ENCODE measurements at places on chromosomes 1 and 21. TPM values are rescaled to one million over a fixed set of nuclear protein-coding genes. Genes with fewer than 3 reads are reported as not detected.

GRCh38 chr1:208201229-208201628 is 43.0 kb downstream of the PLXNA2 start:
- peak; percentile 78 for DNase-seq

The SLC5A3 gene
- 6.6 TPM for total RNA-seq

DNA sequence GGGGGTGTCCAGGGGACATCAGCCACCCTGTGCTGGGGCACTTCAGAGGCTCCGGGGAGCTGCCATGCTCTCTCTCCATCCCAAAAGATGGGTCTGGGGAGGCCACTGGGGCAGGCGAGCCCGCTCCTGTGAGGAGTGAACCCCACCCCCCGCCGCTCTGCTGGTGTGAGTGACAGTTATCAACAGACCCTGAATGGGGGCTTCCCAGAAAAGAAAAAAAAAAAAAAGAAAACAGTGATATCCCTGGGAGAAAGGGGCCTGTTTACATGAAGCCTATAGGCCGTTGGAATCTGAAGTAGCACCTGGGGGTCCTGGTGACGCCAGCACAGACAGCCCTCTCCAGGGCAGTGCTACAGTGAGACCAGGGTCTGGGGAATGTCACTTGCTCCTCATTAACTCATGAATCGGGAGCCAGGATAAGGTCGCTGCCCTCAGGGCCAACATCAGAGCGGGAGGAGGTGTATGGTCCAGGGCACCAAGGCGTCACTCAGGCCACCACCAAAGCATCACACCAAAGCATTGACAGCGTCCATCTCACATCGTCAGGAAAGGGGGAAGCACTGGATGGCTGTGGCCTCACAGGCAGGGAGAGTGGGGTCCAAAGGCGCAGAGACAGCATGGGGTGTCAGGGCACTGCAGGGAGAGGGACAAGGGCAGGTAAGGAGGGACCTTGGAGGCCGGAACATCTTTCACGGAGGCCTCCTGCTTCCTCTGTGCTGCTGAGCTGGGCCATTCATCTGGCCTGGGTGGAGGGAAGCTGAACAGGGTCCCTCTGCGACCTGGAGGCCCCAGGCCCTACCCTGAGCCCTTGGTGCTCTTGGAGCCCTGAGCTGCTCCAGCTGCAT is 8.4 kb upstream of the NPHP4 start:
- DNase-seq: peak; percentile 17

The TSPAN1 gene
- total RNA-seq: 1.6 TPM

The TSPEAR gene
- total RNA-seq: 1.6 TPM

- DNase-seq: peak; percentile 87
Observed at GRCh38 chr1:1122078-1122811, 6.4 kb upstream of the C1orf159 start.

GRCh38 chr1:3389093-3389833 is 65.2 kb upstream of the ARHGEF16 start:
- no peak for DNase-seq

GRCh38 chr1:20409971-20410370 is 76.0 kb downstream of the CAMK2N1 start:
- no peak for DNase-seq

The CTTNBP2NL gene
- 17.1 TPM for total RNA-seq

- DNase-seq: peak; percentile 69
Observed at GRCh38 chr1:12052008-12052573, 11.0 kb upstream of the TNFRSF8 start.

DNA sequence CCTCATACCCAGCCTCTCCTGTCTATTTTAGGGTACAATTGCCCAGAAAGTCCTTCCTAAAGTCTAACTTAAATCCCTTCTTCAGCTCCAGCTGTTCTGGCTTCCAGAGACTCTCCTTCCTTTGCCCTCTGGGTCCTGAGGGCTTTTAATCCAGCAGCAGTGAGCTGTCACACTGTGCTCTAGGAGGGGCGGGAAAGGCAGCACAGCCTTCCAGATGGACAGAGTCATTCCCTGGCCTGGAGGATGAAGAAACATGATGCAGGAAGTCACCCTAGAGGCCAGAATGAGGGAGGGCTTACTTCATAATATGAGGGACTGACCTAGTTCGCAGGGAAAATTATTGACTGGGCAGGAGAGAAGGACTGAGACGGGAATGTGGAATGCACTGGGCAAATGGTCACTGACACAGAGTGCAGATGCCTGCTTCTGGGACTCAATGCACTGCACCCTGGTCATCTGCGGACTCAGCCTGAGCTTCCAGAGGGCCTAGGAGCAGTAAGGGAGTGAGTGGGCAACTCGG is 1.3 kb downstream of the SH2D2A start:
- DNase-seq: peak; percentile 73

GRCh38 chr1:194618101-194618500 is 1431.7 kb upstream of the B3GALT2 start:
- DNase-seq: no peak

The TP73 gene
- not detected for total RNA-seq

GRCh38 chr1:26134466-26134865 is 22.8 kb downstream of the PDIK1L start:
- no peak for DNase-seq

The S100A14 gene
- 1.8 TPM for total RNA-seq

GRCh38 chr1:101376121-101377083 is 139.6 kb downstream of the S1PR1 start:
- DNase-seq: no peak

- DNase-seq: no peak
Observed at GRCh38 chr1:3386205-3387002, 68.1 kb upstream of the ARHGEF16 start.

DNA sequence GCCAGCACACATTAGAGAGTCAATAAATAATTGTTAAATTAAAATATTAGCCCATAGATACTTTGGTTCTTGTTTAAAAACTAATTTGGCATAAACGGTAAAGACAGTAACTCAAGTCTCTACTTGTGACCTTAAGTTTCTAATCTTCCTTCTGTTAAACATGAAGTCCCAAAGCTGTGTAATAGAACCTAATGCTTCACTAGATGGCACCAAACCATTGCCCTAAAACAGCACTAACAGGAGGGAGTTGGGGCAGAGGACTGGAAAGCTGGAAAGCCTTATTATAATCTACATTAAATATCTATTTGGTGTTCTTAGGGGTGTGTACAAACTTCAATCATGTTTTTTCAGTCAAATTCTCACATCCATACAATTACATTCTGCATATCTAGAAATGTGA is 176.7 kb downstream of the OLFM3 start:
- DNase-seq: no peak

DNA sequence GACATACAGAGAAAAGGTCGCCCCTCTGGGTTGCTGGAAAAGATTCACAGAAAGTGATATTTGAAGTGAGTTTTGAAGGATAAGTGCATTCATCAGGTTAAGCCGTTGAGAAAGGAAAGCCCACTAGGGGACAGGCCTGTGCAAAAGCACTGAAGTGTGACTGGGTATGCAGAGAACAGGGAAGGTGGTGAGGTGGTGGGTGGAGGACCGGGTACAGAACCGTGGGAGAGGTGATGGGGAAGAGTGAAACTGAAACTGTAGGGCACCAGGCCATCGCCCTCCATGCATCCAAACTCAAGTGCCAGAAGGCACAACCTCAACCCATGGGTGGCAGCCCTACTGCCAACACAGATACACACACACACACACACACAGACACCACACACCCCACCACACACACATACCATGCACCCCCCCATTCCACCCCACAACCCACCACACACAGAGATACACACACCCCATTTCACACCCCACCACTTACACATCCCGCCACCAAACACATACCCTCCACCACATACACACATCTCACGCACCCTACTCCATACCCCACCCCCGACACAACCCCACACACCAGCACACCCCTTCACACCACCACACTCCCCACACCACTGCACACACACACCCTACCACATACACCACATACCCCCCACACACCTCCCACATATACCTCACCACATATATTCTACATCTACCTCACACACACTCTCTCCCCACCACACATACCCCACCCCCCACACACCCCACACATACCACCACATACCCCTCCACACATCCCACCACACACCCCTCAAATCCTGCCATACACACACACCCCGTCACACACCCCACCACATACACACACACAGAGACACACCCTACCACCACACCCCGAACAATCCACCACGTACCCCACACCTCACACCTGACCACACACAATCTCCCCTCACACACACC is 59.0 kb downstream of the TSEN15 start:
- DNase-seq: no peak

DNA sequence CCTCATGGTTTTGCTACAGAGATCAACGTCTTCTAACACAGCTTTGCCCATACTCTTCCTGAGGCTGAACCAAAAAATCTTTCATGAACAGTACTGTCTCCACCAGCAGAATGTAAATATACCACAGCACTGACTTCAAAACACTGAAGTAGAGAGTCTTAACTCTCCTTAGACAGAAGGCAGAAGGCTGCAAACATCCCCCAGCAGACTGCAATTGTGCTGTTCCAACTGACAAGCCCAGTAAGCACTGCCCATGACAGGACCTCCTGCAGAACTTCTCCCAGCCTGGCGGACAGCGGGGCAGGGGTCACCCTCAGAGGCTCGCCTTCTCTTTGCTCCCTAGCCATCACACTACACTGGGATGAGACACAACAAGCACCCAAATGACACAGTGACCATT is 218.7 kb downstream of the RERE start:
- DNase-seq: no peak

The ITGB2 gene
- 31.5 TPM for total RNA-seq

- DNase-seq: no peak
Observed at GRCh38 chr1:209924390-209924789, 13.6 kb upstream of the SYT14 start.

GRCh38 chr1:78102082-78102481 is 56.3 kb downstream of the GIPC2 start:
- no peak for DNase-seq

GRCh38 chr21:43353282-43354025 is 73.5 kb downstream of the SIK1 start:
- no peak for DNase-seq

GRCh38 chr1:25782608-25783201 is 17.3 kb upstream of the SELENON start:
- no peak for DNase-seq

DNA sequence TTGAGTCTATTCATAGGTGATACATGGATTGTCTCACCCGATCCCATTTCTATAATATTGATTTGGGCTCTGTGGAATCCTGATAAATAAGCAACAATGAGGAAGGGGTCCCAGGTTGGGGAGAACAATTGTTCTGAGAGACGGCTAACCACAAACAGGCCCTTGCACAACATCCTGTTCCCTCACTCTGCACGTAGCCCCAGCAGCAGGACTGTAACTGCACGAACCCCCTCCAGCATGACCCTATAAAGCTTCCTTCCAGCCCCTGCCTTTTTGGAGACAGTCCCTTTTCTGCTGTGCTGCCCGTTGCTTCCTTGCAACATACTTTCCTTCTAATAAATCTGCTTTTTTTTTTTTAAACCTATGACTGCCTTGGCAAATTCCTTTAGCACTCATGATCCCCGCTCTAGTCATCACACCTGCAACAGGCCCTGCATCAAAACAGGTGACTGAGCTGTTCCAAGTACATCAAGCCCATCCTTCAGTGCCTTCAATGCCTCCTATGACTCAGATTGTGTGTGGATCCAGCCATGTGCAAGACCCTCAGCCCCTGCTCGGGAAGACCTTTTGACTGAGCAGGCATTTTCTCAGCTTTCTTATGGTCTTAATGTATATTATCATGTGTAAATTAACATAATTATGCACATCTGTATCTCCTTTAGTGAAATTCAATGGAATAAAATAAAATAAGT is 63.7 kb upstream of the B3GALNT2 start:
- DNase-seq: no peak

The AVPR1B gene
- total RNA-seq: not detected

The LEFTY1 gene
- total RNA-seq: not detected

DNA sequence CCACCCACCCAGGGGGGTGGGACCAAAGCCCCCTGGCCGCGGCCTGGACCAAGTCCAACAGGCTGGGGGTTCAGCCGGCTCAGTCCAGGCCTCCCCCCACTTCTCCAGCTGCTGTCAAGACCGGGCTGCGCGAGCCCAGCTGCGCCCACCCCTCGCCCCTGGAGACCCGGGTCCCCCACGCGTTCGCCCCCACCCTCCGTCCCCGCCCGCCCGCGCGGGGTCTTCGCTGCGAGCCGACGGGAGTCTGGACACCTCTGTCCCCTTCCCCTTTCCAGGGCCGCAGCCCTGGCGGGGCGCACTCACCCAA is 253 bp downstream of the RAP1GAP start:
- DNase-seq: no peak

- no peak for DNase-seq
Observed at GRCh38 chr21:45859041-45859761, 122.4 kb upstream of the COL6A1 start.

GRCh38 chr1:173224280-173224892 is 17.3 kb upstream of the TNFSF4 start:
- no peak for DNase-seq

DNA sequence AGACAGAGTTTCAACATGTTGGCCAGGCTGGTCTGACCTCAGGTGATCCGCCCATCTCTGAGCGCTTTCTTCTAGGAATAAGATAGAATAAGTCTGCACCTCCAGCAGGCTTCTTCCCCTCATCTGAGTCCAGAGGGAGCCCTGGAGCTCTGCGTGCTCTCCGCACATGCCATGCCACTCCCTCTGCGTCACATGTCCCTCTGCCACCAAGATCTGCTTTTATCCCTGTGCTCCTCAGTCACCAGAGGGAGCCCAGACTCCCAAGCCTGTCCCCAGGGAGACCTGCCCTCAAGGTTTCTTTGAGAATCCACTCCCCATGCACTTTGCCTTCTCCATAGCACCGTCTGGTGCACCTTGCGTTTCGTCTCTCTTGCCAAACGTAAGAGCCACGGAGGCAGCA is 213.0 kb downstream of the CAMTA1 start:
- no peak for DNase-seq

The PRR9 gene
- not detected for total RNA-seq

The LAMC2 gene
- 2.1 TPM for total RNA-seq

DNA sequence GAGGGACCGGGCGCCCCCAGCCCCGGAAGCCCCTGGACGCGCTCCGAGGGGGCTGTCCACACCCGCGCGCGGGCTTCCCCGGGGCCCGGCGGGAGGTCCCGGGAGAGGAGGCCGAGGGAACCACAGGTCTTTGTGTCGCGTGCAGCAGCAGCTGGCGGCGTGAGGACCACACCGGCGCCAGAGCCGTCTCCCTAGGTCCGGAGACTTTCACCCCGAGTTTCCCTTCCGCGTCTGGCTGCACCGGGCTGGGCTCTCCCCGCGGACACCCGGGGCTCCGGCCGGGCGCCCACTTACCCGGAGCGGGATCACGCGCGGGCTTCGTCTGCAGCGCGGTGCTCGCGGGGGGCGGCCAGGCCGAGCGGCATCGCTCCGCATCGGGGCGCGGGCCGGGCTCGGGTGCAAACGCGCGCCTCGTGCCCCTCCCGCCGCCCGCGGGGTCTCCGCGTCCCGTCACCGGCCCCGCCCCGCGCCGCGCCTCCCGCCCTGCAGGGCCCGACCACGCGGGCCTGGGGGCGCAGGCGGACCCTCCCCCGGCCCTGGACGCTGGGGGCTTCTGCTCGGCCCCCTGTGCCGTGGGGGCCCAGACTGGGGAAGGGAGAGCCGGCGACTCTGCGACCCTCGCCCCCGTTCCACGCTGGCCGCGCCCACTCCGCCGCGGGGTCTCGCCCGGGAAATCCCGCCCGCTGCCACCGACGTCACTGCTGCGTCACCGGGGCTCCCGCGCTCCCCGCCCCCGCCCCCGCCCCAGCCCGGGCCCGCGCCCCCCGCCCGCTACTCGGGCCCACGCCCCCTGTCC is at the start of gene GNG4:
Gene GNG4 (minus strand): TSS at position 417 of the 796 bp plus-strand sequence. CDS start 65,946 bp downstream, outside the sequence.
- peak; percentile 27 for DNase-seq

- no peak for DNase-seq
Observed at GRCh38 chr1:91718877-91719276, 167.1 kb downstream of the TGFBR3 start.

The SNX7 gene
- total RNA-seq: 20.9 TPM
